ENCODE measurements at places on chromosomes 2 and 18.

GRCh38 chr2:132911726-132912724 lies 242.0 kb upstream of the LYPD1 start:
- peak; percentile 28 for DNase-seq

GRCh38 chr18:78579854-78580577 lies 399.6 kb upstream of the SALL3 start:
- no peak for DNase-seq

DNA sequence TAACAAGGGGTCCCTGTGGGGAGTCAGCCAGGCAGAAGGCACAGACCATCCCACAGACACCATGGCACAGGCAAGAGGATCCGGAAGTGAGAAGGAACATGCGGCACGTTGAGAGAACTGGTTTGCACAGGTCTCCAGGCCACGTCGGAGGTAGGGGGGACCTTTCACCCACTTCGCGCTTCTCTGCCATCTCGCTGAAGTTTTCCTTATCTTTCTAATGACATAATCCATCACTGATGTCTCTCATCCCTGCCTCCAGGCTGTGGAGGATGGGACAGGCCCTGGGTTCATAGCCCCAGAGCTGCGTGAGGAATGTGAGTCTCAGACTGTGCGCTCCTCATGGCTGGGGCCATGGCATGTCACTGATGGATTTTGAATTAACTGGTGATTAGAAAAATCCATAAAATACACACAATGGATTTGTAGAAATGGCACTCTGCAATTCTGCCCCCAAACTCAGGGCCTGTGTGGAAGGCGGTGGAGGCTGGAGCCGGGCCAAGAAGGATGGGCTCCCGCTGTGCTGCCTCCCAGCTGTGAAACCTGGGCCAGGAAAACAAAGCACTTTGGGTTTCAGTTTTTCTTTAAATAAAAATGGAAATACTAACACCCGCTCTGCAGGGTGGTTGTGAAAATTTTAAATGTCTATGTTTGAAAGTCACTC lies 113.3 kb upstream of the ALKAL2 start:
- no peak for DNase-seq

- DNase-seq, result no peak
These were observed 221.4 kb upstream of the TFPI start for GRCh38 chr2:187775651-187776050.

DNA sequence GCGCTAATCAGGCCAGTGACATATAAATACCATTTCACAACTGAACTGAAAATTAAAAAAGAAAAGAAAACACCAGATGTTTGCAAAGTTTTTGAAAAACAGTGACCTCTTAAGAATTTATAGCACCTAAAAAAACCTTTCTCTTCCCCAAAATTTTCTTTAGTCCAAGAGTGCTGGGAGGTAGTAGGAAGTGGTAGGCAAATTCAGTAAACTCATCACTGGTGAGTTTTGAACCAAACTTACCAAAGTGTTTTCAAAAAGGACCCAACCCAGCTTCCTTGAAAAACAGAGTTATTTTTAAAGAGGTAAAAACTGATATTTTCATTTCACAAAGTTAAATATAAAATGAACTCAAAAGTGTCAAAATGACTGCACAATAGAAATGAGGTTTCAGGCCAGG lies 90.4 kb downstream of the TMEM247 start:
- DNase-seq, result no peak

DNA sequence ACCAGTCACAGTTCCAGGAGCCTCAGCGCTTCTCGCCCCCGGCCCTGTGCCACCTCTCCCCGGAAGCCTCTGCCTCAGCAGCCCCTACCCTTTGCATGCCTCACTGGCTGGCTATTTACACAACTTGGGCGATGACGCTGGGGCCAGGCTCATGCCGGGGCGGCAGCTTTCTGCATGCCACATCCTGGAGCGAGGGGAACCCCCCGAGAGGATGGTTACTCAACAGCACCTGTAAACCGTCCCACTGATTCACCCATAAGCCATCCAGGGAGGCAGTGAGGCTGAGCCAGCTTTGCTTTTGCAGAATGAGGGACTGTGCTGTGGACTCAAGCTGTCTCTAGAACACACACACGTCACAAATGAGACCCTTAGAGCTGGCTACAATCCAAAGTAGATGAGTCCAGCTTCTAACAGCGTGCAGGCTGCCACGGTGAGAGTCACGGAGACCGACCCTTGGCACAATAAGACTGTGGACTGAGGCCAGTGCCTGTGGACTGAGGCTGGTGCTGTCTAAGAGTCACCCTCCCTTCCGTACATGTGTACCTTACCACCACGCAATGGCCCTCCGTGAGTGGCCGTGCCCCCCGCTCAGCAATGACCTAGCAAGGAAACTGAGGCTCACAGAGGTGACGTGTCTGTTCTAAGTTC lies 45.6 kb upstream of the ODC1 start:
- DNase-seq, result no peak

- DNase-seq, result no peak
These were observed 84.4 kb downstream of the TMEM131 start for GRCh38 chr2:97911206-97911921.

DNA sequence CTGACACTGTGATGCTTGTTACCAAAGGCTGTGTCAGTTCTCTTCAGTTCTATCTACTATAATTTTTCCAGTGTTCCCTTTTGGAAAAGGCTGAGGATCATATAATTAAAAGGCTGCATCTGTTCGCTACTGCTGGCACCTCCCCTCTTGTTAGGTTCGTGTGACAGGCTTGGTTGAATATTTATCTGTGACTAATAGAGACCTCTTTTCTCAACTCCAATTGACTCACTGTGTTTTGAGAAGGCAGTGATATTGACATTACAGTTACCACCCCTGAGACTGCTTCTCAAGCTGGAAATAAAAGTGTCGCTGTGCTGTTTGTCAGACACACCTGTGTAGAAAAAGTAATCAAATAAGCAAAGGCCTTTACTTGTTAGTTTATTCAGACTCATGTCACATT lies 205.5 kb upstream of the KCNH7 start:
- DNase-seq, result no peak

DNA sequence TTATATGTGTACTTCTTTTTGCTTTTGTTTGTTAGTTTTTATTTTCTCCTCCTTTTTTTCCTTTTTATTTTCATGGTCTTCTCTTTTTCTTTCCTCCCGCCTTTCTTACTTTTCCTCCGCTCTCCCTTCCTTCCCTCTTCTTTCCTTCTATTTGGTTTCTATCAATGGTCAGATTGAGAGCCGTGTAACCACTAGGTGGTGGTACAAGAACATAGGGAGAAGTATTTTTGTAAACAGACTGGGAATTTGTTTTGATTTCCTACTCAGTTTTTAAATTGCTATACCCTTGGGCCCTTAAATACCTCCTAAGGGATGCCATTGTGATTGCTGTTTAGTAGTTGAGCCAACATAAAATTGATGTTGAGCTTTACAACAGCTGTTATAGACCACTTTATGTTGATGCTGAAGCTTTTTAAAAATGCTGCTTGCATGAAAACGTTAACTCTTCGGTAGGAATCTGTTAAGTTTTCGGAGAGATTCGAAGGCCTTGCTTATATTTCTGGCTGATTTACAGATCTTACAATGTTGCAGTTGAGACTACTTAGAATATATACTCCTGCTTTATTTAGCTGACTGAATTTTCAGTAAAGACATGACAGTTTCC lies 124.2 kb downstream of the UBE2E3 start:
- no peak for DNase-seq

DNA sequence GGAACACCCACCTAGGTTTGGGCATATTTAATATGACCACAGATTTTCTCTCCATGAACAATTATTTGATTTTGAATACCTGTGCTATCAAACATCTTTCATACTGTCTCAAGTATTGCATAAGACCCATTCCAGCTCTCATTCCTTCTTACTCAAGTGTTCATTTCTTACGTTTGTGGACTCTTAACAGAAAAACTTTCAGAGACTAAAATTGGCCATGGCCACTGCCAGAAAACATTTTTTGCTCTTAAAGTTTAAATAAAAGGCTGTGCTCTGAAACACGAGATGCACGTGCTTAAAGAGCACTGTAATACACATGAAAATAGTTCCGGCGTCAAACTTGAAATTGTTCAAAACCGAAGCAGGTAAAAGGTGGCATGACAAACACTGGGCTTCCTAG lies 89.3 kb downstream of the LIMS1 start:
- DNase-seq, result no peak

DNA sequence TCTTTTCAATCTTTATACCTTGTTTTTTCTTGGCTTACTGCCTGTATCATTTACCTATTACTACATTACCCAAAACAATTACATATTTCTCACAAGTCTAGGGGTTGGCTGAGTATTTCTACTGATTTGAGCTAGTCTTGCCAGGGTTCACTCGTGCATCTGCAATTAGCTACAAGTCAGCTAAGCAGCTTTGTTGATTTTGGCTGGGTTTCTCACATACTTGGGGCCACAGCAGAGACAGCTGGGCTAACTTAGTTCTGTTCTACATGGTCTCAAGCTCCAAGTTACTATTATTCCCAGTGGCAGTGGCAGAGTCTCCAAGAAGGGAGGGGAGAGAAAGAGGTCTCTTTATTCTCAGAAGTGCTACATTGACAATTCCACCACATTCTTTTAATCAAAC lies 54.7 kb upstream of the SP5 start:
- DNase-seq, result no peak

GRCh38 chr2:113858764-113859163 lies 31.1 kb upstream of the ACTR3 start:
- DNase-seq, result no peak

- DNase-seq, result no peak
These were observed 26.1 kb upstream of the TMX3 start for GRCh38 chr18:68740966-68741365.

- DNase-seq, result no peak
These were observed 69.5 kb downstream of the EVA1A start for GRCh38 chr2:75491129-75491753.
